ENCODE measurements at places on chromosomes 12 and 14.

- DNase-seq: no peak
These were observed 245.9 kb downstream of the ADAMTS20 start for GRCh38 chr12:43306066-43306465.

DNA sequence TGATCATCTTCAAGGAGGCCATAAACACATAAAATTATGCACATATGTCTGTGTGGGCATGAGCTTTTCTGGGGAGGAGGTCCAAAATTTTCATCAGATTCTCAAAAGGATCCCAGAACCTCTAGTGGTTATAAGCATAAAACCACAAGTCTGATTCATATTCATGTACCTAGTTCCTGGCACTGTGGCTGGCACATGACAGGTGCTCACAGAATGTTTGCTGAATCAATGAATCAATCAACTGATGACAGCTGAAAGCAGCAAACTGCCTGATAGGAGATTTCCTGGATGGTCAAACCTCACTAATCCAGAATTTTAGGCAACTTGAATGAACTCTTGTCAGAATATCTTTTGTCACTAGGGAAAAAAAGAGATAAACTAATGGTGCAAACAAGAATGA, 13.5 kb upstream of the CMKLR1 start:
- DNase-seq: no peak

- DNase-seq: no peak
These were observed 82.9 kb downstream of the SPATA7 start for GRCh38 chr14:88468406-88468805.

GRCh38 chr12:131896811-131897270, 2.4 kb downstream of the ULK1 start:
- DNase-seq: no peak

DNA sequence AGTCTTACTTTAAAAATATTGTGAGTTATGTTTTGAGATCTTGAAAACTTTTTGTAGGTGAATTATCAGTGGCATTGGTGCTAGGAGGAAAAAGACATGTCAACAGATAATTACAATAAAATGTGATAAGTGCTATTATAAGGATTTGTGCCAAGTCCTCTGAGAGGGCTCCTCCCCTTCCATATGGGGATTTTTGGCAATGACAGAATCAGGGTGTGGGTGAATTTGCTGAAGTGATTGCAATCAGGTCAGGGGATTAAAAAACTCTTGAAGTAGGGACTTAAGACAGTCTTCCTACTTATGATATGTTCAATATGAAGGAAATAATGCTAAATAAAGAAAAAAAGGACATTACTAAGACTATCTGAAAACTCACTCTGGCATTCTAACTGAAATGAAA, 122.5 kb downstream of the SLC15A5 start:
- no peak for DNase-seq

- no peak for DNase-seq
These were observed 2.3 kb downstream of the ATXN7L3B start for GRCh38 chr12:74539765-74540526.

GRCh38 chr12:93972411-93973208, 175.8 kb upstream of the PLXNC1 start:
- no peak for DNase-seq

DNA sequence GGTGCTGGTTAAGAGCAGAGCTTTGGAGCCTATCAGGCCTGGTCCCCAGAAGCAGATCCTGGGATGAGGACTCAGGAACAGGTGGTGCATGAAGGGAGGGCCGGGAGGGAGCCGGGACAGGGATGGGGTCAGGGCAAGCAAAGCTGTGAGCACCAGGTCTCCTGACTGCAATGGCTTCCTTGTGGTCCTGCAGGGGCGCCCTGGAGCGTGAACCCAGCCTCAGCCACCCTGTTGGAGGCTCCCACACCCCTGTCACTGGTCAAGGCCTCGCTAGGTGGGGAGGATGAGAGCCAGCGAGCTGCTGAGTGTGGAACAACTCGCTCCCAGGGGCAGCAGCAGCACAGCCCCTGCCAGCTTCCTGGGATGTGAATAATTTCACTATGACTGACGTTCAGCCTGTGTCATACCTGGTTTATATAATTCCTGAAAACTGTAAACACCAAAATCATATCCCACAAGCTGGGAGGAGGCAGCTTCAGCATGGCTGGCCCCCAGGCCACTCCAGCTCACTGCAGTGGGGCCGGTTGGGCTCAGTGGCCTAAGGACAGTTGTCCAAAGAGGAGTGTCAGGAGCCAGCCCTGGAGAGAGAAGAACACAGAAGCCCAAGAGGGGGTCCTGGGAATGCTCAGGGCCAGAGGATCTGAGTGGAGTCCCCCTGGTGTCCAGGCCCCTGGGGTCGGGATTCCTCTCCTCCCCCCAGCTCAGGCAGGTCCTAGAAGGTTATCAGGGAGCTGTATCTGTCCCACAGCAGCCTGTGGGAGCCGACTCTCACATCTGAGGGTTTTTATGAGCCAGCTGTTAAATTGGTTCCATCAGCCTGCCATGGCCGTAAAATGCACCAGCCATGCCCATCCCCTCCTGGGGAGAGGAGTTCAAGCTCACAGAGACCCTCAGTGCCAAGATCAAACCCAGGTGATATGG, 272.9 kb downstream of the ADGRD1 start:
- DNase-seq: no peak

Data from GOT3 (cell line).